ENCODE measurements at places on chromosomes 4 and X.

- DNase-seq, result no peak
Observed at GRCh38 chr4:53579826-53580225, 11.5 kb downstream of the LNX1 start.

DNA sequence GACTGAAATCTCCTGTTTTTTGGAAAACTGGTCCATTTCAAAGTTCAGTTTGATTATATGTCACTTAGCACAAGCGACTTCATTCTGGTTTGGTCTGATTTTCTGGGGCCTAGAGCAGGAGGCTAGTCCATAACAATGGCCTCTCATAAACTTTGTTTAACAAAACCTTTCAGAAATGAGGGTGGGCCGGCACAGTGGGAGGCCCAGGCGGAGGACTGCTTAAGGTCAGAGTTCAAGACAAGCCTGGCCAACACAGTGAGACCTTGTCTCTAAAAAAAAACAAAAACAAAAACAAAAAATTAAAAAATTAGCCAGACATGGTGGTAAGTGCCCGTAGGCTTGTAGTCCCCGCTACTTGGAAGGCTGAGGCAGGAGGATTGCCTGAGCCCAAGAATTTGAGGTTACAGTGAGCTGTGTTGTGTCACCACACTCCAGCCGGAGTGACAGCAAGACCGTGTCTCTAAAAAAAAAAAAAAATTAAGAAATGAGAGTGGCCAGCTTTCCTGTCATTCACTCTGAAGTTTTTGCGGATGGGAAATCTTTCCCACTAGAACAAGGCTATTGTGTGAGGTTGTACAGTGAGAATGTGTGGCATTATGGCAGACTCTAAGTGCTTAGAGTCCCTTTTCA is 1.2 kb upstream of the PLAC8 start:
- DNase-seq, result no peak

GRCh38 chr4:77176640-77177039 is 19.6 kb downstream of the CCNG2 start:
- no peak for DNase-seq

GRCh38 chrX:45358392-45358791 is 157.7 kb upstream of the DIPK2B start:
- no peak for DNase-seq

DNA sequence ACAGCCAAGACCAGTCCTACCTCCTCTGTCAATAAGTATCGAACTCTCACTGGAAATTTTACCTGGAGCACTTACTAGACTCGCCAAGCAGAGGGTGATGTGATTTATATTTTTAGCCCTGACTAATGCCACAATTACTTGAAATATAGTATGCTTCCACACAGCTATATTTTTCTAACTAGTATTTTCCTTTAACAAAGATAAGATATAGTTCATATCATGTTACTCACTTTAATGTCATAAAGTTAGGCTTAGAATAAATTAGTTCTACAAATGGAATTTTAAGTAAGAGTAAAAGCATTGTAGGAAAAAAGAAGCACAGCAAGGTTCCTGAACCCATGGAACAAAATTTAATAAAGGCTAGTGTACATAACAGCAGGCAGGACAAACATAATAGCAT is 16.0 kb upstream of the NKX6-1 start:
- no peak for DNase-seq

DNA sequence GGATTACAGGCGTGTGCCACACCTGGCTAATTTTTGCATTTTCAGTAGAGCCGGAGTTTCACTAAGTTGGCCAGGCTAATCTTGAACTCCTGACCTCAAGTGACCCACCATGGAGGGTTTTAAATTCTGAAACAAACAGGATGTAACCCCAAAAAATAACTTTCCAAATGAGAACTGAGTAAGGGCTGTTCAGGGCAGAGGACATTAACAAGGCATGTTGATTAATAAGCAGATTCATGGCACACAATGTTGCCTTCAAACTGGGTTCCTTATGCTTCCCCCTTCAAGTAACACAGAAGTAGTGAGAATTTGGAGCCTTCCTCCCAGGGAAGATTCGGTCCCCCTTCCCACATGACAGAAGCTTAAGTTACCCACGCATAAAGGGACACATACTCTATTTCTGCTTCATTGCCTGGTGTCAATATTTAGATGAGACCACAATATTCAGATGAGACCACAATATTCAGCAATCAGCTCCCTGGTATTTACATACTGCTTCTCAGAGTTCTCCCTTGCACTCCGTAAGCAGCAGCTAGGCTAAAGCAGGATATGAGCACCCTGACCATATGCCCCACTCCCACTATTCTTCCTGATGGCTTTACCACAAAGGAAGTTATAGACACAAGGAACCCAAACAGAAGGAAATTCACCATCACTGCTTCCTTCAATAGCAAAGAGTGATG is 21.4 kb downstream of the GRSF1 start:
- DNase-seq, result no peak

DNA sequence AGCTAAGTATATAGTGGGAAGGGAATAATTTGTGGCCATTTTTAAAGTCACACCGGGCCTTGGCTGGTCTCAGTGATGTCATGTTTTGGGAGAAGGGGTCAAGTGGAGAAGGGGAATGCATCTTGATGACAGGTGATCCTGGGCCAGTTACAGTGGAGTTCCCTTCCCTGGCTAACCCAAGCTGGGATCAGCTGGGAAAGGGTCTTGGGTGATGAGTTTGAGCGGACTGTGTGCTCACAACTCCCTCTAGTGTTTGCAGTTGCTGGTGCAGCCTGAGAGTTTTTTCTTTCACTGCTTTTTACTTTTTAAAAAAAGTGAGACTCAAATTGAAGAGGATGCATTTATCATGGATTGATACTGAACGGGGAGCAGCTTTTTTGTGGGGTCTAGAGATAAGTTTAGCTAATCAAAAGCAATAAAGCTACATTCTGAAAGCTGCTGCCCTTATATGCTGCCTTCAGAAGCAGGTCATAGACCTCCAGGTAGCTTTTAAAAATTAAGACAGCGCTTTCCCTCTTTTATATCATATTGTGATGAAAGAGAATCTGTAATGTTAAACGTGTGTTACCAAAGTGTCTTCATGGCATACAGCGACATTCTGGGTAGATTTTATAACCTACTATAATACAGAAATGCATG is 164.7 kb downstream of the DCLK2 start:
- DNase-seq, result no peak

DNA sequence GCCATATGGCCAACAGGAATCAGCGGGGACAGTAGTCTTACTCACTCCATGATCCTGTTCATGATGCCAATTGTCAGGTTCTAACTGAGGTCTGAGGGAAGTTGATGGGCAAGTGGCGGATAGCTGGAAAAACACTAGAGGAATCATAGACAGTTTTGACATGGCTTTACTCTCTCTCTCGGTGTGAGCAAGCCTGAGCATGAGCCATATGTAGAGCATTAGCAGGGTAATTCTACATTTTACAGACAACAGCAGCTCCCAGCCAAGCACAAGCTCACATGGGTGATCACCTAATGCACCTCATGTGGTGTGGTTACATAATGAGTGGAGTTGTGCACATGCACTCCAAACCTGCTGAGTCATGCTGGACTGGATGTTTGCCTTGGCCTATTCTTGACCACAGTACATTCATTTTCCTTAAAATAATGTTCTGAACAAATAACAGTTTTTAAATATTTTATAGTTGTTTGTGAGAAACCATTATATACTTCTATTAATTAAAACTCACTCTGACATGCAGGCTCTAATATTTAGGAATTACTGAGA is 429.2 kb downstream of the GPAT3 start:
- DNase-seq, result no peak

GRCh38 chr4:177384856-177385397 is 57.3 kb downstream of the AGA start:
- DNase-seq, result no peak

DNA sequence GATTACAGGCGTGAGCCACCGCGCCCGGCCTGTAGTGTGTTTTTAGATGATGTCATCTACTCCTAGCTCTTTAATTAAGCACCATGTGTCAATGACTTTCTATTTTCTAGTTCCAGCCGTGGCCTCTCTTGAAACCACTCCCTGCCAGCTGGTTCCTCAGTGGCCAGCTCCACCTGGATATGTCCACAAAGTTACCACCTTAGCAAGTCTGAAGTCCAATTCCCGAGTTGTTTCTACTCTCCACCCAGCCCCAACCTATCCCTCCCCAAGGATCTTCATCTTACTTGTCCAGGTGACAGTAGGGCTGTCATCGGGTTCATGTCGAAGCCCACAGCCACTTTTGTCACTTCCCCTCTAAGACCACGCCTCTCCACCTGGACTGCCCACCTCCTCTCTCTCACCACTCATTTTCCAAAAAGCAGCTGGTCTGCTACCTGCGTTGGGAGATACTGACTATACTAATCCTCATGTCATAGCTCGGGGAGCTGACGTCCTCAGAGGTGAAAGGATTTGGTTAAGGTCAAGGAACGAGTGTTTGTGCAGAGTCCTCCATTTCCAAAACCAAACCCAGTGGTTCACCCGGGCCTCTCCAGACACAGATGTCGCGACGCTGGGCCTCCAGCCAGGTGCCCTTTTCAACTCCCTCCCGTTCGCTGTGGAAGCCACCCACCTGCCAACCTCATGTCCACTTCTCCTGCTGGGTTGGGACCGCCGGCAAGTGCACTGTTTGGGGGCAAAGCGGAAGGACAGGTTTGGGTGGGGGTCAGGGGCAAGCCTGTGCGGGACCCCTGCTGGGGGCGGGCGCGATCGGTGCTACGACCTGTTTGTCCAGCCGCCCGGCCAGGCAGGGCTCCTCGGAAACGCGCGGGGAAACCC is 704 bp downstream of the FAM3A start:
- no peak for DNase-seq

GRCh38 chr4:81084029-81084428 is 53.5 kb downstream of the BMP3 start:
- no peak for DNase-seq

DNA sequence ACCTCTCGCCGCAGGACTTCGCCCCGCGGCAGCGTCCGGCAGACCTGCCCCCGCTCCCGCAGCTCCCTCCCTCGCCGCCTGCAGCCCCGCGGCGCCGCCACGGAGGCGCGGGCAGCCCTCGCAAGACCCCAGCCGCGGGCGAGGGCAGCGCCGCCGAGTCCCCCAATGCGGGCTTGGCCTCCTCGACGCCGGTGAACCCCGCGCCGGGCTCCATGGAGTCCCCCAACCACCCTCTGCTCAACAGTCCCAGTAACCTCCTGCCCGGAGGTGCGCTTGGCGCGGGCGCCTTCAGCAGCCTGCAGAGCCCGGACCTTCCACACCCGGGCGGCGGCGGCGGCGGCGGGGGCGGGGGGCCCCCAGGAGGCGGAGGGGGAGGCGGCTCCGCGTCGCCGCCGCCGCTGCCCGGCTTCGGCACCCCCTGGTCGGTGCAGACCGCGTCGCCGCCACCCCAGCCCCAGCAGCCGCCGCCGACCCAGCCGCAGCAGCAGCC is 1.2 kb downstream of the CPEB2 start:
- DNase-seq, result peak; percentile 48

DNA sequence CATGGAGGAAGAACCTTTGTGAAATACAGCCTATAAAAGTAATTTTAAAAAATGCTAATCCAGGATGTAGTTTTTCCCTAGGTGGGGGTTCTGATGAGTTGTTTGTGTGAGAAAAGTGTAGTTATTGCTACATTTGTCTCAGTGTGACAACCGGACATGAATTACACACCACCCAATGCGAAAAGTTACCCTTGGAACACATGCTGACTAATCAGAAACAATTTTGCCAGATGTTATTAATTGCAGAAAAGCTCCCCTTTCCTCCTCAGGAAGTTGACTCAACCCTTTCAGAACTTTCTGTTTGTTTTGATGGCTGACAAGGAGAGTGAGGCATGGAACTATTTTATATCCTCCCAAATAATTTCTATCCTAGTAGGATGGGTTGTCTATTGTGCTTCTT is 38.1 kb upstream of the EDA2R start:
- no peak for DNase-seq

DNA sequence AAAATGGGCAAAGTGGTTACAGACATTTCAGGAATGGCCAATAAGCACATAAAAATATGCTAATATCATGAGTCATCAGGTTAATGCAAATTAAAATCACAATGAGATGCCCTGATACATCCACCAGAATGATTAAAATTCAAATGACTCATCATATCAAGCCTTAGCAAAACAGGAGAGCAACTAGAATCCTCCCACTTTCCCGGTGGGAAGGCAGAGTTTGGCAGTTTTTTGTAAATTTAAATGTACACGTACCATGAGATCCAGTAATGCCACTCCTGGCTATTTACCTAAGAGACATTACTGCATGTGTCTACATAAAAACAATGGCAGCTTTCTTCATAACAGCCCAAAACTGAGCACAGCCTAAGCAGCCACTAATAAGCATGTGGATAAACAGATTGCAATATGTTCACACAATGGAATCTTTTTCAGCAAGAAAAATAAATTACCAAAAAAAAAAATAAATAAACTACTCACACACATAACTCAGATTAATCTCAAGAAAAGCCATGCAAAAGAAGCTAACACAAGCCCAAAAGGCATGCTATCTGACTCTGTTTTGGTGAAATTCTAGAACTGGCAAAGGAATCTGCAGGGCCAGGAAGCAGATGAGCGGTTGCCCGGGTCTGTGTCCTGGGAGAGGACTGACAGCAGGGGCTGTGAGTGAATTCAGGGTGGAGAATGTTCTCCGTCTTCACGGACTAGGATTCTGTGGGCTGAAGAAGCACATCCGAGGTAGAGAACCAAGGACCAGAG is 48.8 kb downstream of the AFAP1 start:
- DNase-seq, result no peak

- DNase-seq, result no peak
Observed at GRCh38 chr4:17534705-17535104, 19.7 kb downstream of the CLRN2 start.

DNA sequence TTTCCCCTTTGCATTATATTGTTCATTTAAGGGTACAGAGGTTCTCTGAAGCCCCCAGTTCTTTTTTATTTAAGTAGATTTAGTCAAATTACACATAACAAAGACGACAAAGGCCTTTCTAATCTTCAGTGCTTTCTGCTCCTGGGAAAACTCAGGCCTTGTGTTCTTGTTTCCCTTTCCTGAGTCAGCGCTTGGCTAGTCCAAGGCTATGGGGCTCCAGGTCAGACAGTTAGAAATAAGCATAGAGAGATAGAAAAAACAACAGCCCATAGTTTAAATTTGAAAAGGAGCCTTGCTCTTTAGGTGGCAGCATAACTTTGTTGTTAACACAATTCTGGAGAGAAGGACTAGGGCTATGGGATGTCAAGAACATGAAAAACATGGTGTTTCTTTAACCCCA is 97.3 kb downstream of the PPP1R2C start:
- DNase-seq, result no peak

GRCh38 chrX:95733426-95733825 is 951.2 kb upstream of the DIAPH2 start:
- DNase-seq, result no peak

DNA sequence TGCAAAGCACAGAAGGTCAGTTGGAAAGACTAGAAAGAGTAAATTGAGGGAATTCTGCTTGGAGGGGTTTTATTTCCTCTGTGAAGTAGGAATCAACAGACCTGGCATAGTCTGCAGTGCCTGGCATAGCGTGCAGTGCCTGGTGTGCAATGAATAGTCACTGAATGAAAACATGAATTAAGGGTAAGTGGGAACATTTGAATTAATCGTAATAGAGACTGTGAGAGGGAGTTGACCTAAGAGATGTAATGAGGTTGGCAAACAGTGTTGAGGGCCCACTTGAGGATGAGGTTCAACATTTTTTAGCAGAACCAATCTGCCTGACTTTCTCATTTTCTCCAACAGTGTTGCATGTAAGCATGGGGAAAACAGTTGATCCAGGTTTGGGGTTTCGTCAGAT is 377.2 kb upstream of the FTHL17 start:
- DNase-seq, result no peak
